Hematopoietic multipotent progenitor cell treated with erythropoietin and hydrocortisone succinate and interleukin-3 and kit ligand, for 8 days (in vitro differentiated cells): ENCODE measurements at places on chromosomes 16 and 17.

DNA sequence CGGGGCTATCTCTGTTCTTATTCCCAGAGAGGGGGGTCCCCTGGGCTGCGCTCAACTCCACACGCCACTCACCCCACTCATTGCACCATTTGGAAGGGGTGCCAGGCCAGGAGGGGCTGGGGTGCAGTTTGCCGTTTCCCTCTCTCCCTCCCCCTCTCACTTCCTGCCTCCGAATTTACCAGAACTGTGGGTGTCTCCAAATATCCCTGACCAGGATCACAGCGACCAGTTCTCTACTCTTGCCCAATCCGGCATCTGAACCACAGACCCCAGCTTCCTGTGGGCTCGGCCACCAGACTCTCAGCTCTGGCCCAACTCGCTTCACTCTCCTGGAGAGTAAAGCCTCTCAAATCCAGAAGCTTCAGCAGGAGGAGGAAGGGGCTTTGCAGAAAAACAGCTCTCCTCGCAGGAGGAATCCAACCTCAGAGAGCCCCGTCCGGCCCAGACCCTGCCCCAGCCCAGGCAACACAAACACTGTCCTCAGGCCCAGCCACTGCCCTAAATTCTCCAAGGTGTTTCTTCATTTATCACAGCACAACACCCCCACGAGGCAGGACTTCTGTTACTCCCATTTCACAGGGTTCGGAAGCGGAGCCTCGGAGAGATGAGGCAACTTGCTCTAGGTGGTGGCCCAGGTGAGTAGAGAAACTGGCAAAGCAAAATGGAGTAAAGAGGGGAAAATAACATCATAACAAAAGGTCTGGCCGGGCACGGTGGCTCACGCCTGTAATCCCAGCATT lies 423 bp upstream of the ASGR2 start:
- DNase-seq, result no peak

DNA sequence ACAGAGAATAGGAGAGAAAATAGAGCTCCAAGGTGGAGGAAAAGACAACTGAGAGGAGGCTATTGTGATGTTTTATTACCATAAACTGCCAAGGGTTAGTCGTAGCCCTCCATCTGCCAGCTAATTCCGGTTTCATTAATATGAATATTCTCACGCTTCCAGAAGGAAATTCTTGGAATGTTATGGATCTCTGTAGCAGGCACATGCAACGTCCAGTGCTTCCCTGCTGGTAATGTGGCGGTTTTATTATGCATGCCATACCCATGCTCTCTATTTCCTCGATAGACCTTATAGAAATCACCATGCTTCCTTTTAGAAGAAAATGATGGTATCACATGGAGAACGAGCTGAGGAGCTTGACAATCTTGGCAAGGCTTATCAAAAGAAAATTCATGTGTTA lies 463.6 kb downstream of the MAF start:
- DNase-seq, result no peak

GRCh38 chr17:67615011-67615561 lies 102.7 kb upstream of the NOL11 start:
- no peak for DNase-seq

GRCh38 chr17:55962951-55963401 lies 190.3 kb upstream of the ANKFN1 start:
- no peak for DNase-seq

DNA sequence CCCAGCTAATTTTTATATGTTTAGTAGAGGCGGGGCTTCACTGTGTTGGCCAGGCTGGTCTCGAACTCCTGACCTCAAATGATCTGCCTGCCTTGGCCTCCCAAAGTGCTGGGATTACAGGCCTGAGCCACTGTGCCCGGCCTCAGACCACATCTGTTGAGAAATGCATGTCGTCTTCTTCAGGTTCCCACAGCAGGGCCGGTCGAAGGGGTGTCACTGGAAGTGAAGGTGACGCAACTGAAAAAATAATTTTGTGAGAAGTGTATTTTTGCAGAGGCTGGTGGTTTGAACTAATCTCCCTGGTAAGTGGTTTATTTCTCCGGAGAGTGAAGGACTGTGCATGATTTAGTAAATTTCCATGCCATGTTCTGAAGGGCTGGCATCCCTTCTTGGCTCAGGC lies 33.4 kb upstream of the IL34 start:
- no peak for DNase-seq

GRCh38 chr17:29379084-29379991 lies 10.8 kb upstream of the TAOK1 start:
- DNase-seq, result no peak

DNA sequence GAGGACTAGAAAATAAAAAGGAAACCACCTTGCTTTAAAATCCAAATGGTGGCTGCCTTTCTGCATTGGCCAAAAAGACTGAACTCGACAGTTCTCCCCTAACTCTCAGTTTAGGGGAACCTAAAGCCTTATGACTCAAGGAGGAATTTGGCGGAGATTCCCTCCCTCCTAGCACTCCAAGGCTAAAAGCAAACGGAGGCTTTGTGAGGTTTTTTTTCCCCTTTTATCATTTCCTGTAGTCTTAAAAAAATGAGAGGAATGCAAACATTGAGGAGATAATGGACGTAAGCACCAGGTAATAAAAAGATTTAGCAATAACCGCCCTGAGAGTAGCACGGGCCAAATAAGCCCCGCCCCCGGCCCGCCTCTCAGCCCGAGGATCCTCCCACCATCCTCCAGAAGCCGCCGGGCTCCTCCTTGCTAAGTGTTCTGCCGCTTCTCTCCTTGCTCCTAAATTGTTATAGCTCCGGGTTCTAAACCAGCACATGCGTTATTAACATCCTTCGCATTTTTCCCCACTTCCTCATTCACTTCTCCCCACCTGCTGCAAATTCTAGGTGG lies 5.8 kb upstream of the KIFC3 start:
- DNase-seq, result peak; percentile 72

DNA sequence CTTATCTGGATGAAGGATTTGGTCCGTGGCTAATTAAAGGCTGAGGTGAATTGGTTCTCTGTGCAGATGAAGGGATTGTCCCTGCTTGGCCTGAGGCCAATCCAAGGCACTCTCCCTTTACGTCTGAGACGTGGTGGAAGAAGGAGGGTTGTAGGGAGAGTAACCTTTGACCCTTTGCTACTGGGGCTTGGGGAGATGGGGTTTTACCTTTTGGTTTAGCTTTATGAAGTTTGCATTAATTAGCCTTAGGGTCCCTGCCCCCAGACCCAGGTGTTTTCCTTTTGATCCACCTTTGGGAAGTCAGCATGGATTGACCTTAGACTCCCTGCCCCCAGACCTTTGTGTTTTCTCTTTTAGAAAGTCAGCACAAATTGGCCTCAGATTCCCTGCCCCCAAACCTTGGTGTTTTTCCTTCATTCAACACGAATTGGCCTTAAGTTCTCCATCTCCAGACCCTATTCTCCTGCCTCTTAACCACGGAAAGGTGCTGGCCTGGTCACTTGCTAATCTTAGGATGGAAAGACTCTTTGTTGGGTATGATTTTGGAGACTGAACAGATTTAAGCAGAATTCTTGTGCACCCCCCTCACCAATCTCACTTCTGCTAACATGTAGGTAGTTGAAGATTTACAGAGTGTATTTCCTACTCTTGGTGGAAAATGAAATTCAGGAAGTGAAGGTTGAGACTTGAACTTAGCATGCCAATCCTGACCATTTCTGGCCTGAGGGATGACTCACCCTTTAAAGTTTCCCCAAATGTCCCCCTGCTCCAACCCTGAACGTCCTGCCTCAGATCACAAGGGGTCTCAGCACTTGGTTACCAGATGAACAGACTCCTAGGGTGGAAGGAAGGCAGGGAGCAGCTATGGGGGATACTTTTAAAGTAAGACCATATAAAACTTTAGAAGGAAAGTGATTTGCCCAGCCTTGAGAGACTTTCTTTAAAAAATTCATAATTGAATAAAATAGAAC lies 23.1 kb upstream of the MMD start:
- DNase-seq, result no peak
